Stimulated activated CD8-positive, alpha-beta memory T cell treated with anti-CD3 and anti-CD28 coated beads, Interleukin-7, amount 100 ng/mL, for 1 hour (primary cell): ENCODE measurements at places on chromosomes 3 and 15.

DNA sequence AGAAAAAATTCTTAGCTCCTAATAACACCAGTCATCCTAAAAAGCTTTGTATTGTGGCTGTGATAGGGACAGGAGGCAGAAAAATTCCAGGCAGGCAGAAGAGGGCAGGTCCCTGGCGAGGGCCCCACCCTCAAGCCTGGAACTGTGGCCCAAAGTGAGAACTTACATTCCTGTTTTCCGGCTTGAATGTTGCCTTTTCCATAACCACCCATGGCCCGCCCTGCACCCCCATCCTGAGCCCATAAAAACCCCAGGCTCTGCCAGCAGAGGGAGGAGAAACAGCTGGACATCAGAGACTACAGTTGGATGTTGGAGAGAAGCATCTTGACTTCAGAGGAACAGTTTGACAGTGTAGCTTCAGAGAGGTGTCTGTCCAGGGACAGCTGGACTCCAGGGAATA lies 37.3 kb downstream of the SLCO2A1 start:
- DNase-seq = no peak

- no peak for DNase-seq
These were observed 116.9 kb upstream of the EIF1B start for GRCh38 chr3:40192628-40193027.

DNA sequence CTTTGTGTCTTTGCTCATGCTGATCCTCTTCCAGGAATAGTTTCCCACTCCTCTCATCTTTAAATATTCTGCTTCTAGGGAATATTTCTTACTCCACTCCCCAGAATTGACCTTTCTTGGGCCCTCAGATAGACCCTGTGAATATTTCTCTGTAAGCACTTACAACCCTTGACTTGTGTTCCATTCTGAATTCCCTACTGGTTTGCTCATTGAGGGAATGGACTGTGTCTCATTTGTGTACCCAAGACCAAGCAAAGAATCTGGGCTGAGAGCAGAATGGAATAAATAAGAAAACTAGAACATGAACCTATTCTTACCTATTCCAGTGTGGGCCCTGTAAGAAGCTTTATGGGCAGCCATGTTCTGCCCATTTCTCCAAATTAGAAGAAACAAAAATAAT lies 72.7 kb upstream of the TSPAN3 start:
- no peak for DNase-seq

- no peak for DNase-seq
These were observed 665.9 kb downstream of the ZBBX start for GRCh38 chr3:166714206-166714605.

DNA sequence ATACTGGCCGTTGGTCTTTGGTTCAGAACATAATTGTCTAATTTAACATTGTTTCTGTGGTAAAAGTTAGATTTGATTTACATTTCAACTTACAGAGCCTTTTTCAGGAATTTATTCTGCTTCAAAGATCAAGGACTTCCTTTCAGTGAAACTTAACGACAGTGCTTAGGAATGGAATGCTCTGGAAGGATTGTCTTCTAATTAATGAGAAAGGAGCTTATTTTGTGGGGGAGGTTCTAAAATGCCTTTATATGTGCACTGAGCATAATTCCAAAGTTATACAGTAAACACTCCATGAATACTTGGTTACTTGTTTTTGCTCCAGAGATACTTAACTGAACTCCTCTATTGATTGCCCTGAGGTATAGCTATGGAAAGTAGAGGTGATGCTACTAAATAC lies 75.7 kb downstream of the CACNA1D start:
- no peak for DNase-seq

- DNase-seq = no peak
These were observed 5.1 kb downstream of the PROK2 start for GRCh38 chr3:71779674-71780377.

- DNase-seq = no peak
These were observed 49.9 kb downstream of the TASOR start for GRCh38 chr3:56633181-56633580.

DNA sequence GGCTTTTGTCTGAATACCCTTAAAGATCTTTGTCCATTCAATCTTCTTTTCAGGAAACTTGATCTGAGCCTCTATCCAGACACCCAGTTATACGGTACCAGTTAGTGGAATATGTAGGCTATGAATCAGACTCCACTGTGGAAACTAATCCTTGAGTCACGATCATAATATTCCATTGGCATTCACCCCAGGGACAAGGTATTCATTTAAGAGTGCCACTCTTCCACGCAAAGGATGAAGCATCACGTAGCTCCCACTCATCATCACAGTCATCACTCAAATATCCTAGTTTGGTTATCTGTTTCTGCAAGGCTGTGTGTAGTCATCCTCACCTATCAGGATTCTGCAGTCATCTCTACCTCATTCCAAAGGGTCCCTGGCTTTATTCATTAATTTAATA lies 85.6 kb downstream of the NEDD4 start:
- DNase-seq = no peak

- no peak for DNase-seq
These were observed 693.7 kb downstream of the MCTP2 start for GRCh38 chr15:94924971-94925598.

DNA sequence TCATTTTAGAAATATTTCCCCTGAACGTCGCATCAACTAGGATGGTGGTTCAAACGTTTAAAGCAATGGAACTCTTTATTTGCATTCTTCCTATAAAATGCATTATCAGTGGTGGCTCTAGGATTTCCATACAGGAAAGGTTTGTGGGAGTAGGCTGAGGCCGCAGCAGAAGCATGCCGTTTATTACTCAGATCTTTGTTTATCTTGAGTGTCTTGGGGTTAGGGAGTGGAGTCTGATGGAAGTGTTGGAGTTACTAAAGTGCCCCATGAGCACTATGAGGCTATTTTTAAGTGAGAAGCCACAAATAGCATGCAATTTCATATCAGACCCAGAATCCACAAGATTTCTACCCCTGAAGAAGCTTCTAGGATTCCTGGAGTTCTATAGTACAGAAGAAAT lies 26.2 kb downstream of the ATOSA start:
- no peak for DNase-seq

DNA sequence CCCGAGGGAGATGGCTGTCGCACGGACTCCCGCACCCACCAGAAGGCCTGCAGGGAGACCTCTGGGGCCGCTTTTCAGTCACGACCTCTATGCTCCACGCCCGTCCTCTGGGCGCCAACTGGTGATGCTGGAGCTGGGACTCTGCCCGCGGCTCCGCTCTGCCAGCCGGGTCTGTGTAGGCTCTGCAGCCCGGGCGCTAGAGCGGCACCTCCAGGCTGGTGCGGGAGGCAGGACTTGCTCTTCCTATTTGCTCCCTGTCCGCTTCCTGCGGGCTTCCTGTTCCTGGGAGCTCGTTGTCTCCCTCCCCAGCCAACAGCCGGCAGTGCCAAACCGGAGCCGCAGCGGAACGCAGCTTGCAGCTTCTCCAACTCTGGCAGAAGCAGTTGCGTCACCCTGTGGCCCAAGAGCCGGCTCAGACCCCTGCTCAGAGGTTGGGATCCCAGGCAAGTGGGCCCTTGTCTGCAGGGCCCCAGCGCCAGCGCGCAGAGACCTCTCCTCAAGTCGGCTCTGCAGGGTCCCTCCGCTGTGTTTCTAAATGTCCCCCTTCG lies 285.9 kb downstream of the XXYLT1 start:
- DNase-seq = no peak

GRCh38 chr3:64238971-64239667 lies 13.9 kb upstream of the PRICKLE2 start:
- DNase-seq = no peak

DNA sequence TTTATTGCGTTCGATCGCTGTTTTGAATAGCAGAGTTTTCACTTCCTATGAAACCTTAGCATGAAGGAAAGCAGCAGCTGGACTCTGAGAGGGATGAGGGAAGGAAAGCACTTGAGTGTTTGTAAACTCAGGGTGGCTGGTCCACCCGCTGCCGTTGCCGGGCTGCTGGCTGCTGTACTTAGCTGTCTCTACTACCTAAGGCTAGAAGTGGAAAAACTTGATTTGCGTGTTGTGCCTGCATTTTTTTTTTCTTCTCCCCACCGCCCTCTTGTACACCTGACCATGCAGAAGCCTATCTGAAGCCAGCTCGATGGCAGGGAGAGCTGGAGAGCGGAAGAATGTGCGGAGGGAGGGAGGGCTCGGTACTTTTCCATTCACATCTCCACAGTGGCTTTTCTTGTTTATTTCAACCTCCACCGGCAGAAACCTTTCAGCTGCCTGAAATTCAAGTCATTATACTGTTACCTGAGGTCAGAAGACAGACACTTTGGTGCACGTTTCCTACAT lies 4.8 kb upstream of the BCL6 start:
- DNase-seq = no peak

DNA sequence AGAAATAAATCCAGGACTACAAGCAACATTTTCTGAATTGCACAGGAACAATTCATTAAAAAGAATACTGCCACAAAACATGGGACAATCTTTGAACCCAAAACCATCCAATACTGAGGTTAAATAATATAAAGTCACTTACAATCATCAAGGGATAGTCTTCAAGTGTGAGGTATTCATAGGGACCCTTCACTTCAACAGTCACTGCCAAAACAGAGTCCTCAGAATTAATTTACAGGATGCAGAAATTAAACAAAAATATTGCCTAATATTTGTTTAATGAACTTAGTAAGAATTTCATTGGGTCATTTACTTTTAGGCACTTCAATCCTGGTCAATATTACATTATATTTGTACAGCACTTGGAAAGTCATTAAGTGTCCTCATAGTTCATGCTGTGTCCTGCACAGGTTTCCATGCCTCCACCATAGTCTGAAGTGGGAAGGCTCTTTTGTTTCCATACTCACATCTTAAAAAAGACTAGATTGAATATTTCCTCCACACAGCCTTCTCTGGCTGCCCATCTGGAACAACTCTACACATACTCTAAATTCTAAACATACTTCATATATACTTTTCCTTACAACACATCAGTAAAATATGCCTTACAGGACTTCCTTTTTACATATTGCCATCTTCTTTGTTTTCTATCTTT lies 31.6 kb upstream of the VPS39 start:
- DNase-seq = no peak

DNA sequence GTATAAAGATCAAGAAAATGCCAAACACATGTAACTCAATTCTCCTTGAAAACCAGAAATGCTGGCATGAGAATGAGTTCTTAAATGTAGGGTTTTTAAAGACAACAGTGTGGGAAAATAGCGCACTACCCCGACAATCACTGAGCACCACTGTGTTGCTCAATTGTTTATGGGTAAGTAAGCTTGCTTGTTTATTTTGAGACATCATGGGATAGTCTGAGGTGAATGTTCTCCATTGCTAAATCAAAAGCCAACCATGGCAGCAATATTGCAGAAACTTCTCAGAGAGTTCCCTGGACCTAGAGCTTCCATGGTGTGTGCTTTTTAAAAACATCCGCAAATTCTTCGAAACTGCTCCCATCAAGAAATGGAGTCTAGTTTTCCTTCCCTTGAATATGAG lies 62.7 kb downstream of the CERS3 start:
- DNase-seq = no peak

DNA sequence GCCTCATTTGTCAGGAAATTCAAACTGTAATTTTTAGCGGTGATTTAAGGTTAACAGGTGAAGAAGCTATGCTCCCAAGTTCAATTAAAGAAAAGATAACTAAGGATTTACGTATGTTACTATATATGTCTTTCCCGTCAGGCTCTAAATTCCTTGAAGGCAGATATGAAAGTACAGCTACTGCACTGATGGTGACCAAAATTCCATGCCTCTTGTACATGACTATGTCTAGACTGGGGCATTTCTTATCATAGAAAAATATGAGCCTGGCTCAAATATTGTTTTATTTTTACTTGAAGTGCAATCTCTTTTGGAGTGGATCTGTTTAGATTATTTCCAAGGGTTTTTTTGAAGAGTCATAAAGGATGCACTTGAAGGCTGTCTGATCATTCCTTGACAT lies 647.1 kb upstream of the KCNMB2 start:
- DNase-seq = no peak

GRCh38 chr3:158470944-158471638 lies 99.9 kb upstream of the MLF1 start:
- no peak for DNase-seq

GRCh38 chr3:42846685-42847522 lies 28.8 kb downstream of the CYP8B1 start:
- no peak for DNase-seq

- no peak for DNase-seq
These were observed 9.1 kb downstream of the INO80 start for GRCh38 chr15:41106947-41107346.

DNA sequence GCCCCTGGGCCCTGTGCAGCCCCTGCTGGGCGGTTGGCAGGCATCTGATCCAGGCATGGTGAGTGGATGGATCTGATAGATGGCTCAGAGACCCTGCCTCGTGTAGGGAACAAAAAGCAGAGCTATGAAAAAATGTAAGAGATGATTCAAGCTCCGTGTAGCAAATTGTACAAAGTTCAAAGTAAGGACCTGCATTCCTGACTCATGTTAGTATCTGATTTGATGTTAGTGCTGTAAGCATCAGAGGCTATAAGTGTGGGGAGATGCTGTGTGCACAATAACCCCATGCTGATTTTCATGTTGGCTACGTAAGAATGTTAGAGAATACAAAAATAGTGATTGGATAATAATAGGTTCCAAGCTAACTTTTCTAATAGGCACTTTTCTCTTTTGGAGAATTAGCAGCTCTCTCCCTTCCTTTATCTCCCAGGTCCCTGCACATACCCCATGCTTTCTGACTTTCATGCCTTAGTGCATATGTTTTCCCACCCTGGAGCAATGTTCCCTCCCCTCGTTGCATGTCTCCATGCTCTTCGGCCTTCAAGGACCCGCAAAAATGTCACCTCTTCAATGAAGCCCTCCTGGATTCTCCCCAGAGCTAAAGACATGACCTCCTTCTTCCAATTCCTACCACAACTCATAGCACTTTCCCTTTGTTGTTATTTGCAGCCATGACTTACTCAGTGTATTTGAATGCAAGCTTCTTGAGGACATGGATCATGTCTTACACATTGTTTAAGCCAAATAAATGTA lies 1.6 kb downstream of the CCR9 start:
- no peak for DNase-seq

- DNase-seq = no peak
These were observed 180.2 kb upstream of the NR2F2 start for GRCh38 chr15:96150254-96150653.

DNA sequence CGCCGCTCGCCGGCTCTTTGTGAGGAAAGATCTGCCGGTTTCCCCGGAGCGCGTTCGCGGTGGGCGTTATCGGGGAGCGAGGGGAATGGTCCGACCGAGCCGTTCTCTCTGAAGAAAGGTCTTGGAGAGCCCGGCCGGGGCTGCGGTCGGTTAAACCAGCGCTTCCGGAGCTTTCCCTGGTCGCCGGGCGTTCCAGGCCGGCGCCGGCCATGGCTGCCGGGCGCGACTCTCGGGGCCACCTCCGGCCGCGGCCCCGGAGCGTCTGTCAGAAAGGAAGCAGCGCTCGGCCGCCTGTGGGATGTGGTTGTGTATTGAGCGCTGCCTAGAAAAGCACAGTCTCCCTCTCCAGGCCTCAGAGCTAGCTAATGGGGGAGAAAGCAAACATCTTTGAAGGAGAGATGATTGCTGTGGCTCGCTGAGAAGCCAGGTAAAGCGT lies 731 bp downstream of the FYTTD1 start:
- DNase-seq = peak; percentile 41

GRCh38 chr15:94665676-94666441 lies 434.5 kb downstream of the MCTP2 start:
- DNase-seq = no peak
